GM04503 (cell line): ENCODE measurements at places on chromosomes 7 and 10.

DNA sequence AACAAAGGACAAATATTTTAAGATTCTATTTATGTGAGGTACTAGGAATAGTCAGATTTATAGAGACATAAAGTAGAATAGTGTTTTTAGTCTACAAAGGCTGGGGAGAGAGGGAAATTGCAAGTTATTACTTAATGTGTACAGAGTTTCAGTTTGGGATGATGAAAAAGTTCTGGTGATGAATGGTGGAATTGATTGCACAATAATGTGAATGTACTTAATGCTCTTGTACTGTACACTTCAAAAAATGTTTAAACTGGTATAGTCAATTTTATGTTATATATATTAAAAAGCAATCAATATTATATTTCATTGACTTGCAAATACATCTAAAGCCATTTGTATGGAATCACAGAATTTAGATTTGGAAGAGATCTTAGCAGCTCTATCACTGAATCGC, 213.4 kb downstream of the PPP1R3A start:
- DNase-seq, result no peak

GRCh38 chr7:135441791-135442190, 68.1 kb downstream of the CNOT4 start:
- no peak for DNase-seq

DNA sequence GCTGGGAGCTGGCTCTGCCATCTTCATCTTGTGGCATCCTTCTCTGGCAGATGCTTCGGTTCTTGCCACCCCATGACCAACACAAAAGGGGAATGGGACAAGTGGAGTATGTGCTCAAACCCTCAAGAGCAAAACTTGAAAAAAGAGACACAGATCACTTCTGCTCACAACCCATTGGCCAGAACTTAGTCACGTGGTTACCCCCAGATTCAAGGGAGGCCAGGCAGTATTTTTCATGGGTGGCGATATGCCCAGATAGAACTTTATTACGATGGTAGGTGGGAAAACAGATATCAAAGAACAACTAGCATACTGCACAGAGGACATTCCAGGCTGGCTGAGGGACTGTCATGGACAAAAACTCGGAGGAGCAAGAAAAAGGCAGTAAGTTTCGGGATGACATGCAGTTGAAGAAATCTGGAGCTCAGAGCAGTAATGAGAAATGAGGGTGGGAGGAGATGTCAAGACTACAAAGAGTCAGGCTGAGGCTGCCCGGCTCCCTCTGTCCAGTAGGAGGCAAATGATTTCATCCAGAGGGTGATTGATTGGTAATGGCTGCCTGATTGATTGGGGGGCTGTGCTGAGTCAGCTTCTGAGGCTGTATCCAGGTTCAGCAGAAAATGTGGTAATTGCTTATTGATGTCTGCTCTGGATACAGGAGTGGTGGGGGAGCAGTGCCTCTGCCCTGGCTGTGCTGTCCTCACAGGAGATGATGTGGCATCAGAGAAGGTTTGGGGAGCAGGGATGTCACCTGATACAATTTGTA, 25.3 kb downstream of the COL13A1 start:
- no peak for DNase-seq

DNA sequence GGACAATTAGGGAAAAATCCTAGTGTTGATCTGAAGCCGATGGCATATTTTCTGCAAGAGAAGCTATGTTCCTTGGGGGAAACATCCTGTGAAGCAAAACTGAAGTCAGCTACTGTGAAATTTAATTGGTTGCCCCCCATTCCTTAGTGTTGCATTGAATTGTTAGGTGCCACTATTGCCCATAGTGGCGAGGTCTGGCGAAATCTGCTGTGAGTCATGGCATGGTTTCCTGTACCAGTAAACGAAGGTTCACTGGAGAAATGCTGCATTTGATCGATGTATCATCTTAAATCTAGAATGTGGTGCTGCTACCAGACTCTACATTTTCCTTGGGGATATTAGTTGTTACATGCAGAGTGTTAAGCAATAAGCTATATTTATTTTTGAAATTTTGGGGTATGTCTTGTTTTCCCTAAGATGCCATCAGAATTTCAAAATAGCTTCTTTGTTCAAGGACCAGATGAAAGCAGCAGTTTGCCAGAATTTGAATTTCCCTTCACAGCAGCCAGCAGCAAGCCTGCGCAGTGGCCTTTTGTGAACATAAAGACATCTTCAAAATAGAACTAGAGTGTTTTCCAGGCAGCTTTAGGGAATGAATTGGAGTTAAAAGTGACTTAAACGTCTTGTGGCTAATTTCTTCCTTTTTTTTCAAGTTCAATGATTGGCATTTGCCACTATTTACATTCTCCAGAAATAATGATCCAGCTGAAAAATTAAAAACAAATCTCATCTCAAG, 348.6 kb upstream of the COBL start:
- DNase-seq, result no peak

DNA sequence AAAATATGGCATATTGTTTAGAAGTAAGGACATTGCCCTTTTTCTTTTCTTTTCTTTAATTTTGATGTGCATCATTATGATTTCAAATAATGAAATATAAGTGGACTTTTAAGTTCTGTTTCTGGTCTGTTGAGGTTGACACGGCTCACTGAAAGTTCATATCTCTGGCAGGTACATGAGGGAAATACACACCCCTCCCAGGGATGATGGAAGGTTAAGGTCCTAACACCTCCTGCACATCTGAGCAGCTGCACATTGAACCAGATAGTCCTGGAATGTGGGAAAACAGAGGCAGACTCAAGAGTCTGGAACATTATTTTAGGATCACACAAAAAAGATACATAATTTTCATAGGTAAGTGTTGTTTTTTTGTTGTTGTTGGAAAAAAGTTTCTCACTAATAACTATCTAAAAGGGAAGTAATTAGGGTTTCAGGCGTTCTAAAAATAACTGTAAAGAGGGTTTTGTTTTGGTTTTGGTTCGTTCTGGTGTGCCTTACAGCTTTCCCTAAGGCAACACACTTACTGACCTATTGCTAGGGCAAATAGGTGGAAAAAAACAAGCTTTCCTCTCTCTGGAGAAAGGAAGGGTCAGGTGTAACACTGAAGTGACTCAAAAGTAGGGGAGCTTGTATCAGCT, 201.2 kb upstream of the PRKCQ start:
- DNase-seq, result no peak

DNA sequence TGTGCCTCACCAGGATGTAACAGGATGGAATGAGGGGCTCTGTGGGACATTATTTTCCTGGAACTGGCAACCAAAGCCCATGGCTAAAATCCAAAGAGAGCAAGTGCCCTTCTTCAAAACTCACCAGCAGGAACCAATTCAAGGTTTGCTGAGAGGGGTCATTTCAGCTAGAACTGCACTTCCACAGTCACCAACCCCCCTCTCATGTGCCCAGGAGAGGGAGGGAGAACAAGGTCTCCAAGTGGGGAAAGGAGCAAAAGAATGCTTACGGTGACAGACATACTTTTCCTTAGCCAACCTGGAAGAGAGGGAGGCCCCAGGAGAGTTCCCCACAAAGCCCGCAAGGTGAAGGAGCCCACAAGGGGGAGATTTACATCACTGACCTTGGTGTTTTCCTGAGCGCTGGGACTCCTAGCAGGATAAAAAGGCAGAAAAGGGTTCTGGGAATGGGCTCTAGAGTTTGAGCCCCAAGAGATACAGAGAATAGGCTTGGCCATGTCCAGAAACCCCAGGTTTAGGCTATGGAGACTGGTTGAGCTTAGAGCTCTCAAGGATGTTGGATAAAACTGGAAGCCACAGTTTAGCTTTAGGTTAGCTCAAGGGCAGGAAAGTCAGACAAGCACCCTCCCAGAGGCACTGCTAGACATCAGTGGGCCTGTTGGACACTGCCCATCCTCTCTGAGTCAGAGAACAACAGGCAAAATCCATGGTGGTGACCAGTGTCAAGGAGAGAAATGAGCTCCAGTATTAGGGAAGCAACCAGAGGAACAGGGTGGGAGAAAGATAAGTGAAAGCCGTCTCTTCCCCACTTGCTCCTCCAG, 63.9 kb upstream of the GHITM start:
- DNase-seq, result no peak

- peak; percentile 11 for DNase-seq
Observed at GRCh38 chr7:7861211-7861633, 107.4 kb upstream of the GLCCI1 start.

- no peak for DNase-seq
Observed at GRCh38 chr10:62025134-62025794, 123.8 kb downstream of the ARID5B start.

DNA sequence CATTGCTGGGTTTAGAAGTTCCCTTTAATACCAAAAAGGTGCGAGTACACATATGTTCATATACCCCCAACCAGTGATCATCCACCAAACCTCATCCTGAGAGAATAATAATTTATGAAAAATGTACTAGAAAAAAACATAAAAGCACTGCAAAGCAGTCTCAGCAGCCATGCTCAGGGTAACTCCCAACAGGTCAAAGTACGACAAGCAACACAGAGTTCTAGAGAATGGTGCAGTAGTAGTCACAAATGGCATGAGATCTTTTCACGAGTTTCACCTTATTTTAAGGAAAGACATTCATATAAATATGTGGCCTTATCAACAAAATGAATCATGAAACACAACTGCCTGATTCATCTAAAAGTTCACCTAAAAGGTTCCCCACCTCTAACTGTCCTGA, 338.5 kb downstream of the PARD3 start:
- DNase-seq, result no peak

- DNase-seq, result no peak
Observed at GRCh38 chr7:156778201-156778600, 114.8 kb downstream of the LMBR1 start.

GRCh38 chr10:43116596-43116995, 21.6 kb upstream of the CSGALNACT2 start:
- no peak for DNase-seq

DNA sequence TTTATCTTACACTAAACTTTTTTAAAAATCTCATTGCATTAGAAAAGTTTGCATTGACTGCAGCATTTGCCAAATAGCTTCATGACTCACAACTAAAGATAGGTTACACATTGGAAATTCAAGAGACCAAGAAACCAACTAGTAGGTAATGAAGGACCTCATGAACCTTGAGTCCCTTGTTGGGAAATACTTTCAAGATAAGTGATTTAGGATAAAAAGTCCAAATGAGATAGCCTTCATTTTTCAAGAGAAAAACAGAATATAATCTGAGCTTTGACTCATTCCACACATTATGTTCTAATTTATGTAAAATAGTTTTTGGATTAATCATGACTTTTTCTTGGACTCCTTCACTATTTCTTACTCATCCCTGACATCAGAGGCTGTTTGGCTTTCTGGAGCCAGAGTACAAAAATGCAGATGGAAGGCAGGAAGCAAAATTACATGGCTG, 13.1 kb upstream of the LIPF start:
- peak; percentile 71 for DNase-seq

DNA sequence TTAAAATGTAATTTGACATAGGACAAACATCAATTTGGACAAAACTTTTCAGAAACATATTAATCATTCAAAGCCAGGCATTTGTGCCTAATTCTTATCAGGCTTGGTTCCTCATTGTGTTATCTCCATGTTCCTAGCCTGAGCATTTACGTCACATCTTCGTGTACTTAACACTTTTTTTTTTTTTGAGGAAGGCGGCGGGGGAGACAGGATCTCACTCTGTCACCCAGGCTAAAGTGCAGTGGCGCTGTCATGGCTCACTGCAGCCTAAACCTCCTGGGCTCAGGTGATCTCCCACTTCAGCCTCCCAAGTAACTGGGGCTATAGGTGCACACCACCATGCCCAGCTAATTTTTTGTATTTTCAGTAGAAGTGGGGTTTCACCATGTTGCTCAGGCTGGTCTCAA, 19.8 kb downstream of the HNRNPA2B1 start:
- DNase-seq, result no peak

- peak; percentile 57 for DNase-seq
Observed at GRCh38 chr7:74479961-74480829, 26.5 kb downstream of the GTF2IRD1 start.

GRCh38 chr7:117480978-117481377, 1.2 kb downstream of the CFTR start:
- DNase-seq, result no peak
